Cardiac septum (tissue), 1 donor: ENCODE measurements at places on chromosomes 4 and X. TPM values are rescaled to one million over a fixed set of nuclear protein-coding genes. Genes with fewer than 3 reads are reported as not detected.

GRCh38 chr4:7227008-7227407, 34.7 kb downstream of the SORCS2 start:
- no peak for DNase-seq

GRCh38 chr4:103104886-103105285, 5.3 kb upstream of the BDH2 start:
- DNase-seq: no peak

GPR78 gene
- total RNA-seq: not detected

RASL11B gene
- 23.8 TPM for total RNA-seq

- no peak for DNase-seq
Measured at GRCh38 chr4:173264245-173264644, 69.9 kb downstream of the HMGB2 start.

DNA sequence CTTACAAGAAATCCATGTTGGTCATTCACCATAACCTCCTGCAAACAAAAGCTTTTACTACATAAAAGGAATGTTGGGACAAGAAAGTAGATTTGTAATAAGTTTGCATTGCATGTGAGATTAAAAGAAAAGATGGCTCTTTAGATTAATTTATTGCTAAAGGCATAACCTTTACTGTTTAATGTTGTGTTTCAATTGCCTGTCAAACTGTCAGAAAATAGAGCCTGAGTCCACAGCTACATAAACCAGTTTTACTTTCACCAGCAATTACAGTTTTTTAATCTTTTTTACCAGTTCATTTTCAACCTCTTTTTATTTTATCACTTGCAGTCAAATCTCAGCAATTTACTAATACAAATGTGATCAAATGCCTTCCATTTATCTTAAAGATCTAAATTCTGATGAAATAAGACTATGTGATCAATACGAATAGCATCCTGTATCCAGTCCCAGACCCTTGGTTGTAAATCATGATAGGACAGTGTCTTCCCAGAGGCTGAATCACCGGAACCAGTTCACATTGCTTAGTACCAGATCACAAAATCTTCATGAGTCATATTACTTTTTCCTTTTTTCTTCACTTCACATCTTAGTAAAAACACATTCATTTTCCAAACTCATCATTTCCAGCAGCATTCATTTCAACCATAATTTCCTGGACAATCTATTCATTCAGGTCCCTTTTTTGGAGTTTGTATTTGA, 95.4 kb upstream of the FRG1 start:
- no peak for DNase-seq

DNA sequence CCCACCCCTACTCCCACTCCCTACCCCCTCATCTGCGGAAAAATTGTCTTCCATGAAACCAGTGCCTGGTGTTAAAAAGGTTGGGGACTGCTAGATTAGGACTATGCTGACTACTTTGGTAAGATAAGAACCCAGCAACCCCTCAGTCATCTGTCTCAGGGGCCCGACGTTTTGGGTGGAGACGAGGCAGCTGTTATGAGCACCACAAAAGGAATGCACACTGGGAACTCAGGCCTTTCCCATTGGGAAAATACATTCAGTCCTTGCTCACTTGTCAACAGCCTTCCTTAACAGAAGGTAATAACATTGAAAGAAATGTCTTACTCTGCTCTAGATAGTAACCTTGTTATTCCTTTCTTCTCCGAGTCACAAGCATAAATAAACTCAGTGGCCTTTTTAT, 310.8 kb downstream of the AFF2 start:
- DNase-seq: no peak

SPANXA1 gene
- not detected for total RNA-seq

DNA sequence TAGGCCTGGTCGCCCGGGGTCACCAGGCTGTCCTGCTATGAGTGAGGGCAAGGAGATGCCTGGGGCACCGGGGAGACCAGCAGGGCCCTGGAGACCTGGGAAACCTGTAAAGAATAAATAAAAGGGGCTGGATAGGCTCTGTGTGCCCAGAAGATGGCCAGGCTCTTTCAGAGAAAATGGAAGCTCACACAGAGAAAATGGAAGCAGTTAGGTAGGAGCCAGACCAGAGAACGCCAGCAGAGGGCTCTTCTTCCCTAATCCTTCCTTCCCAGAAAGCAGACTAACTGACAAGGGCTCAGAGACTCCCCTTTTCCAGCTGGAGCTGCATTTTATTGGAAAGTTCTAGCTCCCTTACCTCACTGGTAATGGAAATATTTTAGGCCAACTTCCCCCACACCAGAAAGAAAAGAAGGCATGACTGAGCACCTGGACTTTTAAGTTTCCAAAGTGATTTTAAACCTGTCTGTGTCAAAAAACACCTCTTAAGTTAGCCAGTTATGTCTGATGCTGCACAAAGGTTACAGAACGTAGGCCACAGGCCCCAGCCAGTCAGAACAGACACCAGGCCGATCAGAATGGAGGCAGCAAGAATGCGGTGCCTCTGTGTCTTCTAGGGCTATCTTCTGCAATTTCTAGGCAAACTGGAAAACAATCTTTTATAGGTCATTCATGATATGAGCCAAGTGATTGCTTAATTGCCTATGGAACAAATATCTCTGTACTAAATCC, 74.0 kb downstream of the ATG4A start:
- DNase-seq: no peak

DNA sequence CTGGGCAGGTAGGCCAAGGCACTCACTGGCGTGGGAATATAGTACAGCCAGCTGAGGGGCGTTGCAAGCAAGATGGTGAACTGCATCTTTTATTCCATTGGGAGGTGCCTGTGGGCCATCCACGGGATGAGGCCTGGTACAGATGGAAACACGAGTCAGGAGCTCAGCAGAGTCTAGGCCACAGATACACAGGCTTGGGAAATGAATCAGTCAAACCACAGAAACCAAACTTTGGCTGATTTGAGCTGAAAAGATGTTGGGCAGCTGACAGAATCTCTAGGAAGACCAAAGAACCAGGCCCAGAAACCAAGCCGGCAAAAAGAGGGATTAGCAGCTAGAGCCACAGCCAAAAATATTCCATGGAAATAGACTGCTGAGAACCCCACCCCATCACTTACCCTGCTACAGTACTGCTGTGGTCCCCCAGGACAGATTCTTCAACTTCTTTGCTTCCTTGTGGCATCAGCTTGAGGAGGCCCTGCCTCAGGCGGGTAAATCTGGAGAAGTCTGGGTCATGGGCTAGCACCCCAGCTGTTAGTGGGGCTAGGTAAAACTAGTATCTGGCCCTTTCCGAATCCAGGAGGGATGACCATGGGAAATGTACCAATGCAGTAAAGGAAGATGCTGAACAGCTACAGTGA, 75.4 kb downstream of the TMEM131L start:
- DNase-seq: no peak

CSN1S1 gene
- total RNA-seq: not detected

HELT gene
- not detected for total RNA-seq

DNA sequence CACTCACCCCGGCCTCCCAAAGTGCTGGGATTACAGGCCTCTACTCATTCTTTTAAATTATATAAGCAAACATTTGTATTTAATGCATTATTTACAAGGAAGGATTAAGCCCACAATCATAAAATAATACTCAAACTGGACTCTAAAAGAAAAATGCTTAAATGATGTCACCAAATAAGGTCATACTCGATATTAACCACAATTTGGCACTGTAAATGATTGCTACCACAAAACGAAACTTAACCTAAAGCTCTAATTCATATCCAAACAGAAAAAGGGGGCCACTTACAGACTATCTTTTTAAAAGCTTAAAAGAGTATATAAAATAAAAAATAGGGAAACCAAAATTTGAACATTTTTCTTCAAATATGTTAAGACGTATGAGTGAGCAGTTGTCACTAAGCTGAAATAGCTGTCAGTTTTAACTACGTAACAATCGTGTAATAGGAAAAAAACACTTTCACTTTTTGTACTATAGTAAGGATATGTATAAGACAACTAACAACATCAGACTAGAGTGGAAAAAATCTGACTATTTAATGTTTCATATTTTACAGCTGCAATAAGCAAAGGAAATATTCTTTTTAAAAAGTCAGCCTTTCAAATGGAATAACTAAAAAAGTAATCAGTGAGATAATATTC, 108.2 kb upstream of the GPR34 start:
- DNase-seq: no peak

GRCh38 chr4:88964450-88964849, 92.5 kb downstream of the FAM13A start:
- no peak for DNase-seq

DNA sequence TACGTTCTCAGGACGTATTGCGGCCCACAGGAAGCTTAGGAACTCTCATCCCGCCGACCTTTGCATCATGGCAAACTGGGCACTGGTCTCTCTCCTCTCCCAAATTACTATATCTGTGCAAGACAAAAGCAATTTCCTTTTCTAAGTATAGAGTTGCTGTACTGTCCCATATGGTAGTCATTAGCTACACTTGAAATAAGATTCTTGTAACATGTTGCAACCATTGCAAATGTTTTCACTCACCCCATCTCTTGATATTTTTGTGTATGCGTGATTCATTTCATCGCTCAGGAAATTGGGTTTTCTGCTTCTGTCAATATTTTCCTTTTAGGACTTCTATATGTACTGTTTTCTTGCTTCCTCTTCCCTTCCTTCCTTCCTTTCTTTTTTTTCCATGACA, 15.7 kb downstream of the ARMCX6 start:
- no peak for DNase-seq

- no peak for DNase-seq
Measured at GRCh38 chrX:69365349-69365748, 138.8 kb upstream of the NALF2 start.

TMEM35A gene
- 0.11 TPM for total RNA-seq

- DNase-seq: no peak
Measured at GRCh38 chr4:104571341-104571740, 76.6 kb upstream of the CXXC4 start.

- no peak for DNase-seq
Measured at GRCh38 chr4:119898211-119898610, 168.4 kb downstream of the MAD2L1 start.

DNA sequence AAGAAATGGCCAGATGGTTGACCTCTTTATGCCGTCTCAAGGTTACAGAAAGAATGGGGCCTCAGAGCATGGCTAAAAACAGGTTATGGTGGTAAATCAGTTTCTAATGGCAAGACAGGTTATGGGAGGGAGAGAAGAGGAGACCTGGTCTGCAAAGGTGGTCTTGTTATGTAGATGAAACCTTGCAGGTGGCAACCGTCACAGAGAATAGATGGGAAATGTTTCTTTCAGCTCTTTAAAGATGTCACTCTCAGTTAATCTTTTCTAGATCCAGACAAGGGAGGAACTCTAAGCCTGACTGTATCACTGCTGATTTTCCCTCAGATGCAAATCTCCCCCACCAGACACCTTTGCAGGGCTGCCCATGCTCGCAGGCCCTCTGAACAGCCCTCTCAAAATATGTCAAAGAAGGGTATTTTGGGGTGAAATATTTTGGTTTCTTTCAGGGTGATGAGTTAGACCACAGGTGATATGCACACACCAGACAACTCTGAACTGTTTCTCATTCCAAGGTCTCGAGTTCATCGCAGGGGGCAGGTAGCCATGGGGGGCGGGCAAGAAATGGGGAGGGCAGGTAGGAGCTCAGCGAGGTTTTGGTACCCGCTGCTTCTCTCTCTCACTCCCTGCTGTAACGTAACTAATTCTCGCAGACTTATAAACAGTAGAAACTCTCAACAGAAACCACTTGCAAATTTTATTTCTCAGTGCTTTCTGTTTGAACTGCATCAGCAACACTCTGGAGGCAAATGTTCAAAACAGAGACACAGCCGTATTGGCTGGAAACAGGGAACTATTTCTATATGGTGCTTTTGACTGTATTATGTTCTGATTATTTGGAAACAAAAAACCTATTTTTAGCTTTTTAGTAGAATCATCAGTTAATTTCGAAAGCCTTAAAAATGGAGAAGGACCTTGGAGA, 32.4 kb downstream of the CASP3 start:
- DNase-seq: no peak

TRMT44 gene
- total RNA-seq: 9.0 TPM

DNA sequence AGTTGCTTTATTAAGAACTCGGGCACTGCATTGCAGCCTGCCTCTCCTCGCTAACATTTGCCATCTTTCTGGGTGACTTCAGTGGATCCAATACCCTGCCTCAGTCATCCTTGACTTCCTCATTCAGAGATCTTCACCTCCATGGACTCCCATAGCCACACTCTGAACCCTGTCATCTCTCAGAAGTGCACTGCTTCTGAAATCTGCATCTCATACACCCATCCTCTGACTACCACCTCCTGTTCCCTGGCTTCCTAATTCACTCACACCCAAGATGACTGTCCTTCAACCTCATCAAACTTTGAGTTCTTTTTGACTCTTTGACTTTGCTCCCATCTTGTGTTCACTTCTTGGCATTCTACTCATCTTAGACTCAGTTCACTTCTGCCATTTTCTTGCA, 25.3 kb upstream of the CYBB start:
- DNase-seq: no peak

DNA sequence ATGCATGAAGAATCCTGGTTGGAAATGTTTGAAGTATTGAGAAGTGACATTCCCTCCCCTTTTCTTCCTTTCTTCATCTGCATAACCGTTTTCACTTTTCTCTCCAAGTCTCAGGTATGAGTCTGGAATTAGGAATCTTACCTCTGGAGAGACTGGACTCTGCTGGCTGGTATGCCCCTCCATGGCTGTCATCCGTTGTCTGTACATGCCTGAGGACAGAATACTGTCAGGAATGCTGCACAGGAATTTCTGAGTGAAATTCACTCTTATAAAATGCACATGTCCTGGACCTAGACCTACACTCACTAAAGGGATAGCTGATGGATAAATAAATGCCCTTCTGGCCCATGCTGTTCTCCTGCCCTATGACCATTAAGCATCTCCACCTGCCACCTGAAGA, 179.5 kb downstream of the MSN start:
- no peak for DNase-seq

CXorf49 gene
- total RNA-seq: not detected

ARL13A gene
- not detected for total RNA-seq

GRPR gene
- 0.32 TPM for total RNA-seq

AWAT2 gene
- total RNA-seq: not detected

DNA sequence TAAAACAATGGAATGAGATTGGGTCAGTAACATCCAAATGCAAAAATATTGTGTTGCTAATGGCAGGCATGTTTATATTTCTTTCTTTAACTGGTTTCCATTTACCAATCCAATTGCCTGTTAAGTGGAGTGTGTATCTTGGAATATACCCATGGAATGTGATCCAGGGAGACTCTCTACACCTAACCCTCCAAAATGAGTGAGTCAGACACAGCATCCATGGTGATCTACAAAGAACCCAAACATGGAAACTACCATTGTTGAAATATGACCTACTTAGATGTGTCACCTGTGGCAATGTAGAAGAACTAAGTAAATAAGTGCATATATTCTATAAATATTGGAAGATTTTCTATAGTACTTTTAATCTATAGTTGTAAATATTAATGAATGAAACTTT, 110.3 kb downstream of the AREG start:
- no peak for DNase-seq
